ENCODE measurements at places on chromosomes 3 and 15.

- no peak for DNase-seq
Observed at GRCh38 chr3:162605651-162606204, 1109.1 kb downstream of the OTOL1 start.

DNA sequence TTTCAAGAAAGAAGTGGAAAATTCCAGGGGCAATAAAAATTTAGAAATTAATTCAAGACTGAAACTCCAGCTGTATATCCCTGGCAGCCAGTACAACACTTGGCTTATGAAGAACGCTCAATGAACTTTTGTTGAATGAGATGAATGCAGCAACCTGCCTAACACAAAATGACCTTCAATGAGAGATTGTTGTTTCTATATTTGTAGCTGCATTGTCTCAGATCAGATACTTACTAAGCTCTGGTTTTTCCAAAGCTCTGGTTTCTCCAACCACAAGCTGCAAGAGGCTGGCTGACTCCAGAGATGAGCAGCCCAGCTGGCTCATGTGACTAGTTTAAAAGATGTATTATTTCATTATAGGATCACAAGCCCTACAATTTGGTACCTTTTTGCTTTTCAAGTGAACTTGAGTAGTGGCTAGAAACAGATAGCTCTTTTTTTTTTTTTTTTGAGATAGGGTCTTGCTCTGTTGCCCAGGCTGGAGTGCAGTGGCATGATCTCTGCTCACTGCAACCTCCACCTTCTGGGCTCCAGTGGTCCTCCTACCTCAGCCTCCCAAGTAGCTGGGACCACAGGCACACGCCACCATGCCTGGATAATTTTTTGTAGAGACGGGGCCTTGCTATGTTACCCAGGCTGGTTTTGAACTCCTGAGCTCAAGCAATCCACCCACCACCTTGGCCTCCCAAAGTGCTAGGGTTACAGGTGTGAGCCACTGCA lies 57.4 kb downstream of the UMPS start:
- no peak for DNase-seq

DNA sequence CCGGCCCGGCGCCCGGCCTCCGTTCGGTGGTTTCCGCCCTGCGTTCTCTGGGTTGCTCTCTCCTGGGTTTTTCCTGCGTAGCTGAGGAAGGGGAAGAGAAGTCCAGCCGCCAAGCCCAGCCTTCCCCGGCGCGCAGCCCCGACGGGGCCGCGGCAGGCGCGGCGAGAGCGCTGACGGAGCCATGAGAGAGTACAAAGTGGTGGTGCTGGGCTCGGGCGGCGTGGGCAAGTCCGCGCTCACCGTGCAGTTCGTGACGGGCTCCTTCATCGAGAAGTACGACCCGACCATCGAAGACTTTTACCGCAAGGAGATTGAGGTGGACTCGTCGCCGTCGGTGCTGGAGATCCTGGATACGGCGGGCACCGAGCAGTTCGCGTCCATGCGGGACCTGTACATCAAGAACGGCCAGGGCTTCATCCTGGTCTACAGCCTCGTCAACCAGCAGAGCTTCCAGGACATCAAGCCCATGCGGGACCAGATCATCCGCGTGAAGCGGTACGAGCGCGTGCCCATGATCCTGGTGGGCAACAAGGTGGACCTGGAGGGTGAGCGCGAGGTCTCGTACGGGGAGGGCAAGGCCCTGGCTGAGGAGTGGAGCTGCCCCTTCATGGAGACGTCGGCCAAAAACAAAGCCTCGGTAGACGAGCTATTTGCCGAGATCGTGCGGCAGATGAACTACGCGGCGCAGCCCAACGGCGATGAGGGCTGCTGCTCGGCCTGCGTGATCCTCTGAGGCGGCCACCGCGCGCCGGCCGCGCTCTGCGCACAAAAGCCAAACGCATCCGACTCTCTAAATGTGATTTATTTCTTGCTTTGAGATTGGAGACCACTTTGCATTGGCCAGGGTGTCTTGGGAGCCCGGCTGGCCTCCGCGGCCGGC lies 727 bp downstream of the RAP2B start:
- peak; percentile 19 for DNase-seq

- no peak for DNase-seq
Observed at GRCh38 chr15:67731112-67731721, 94.1 kb upstream of the SKOR1 start.

GRCh38 chr3:156818890-156819289 lies 7.3 kb upstream of the LEKR1 start:
- DNase-seq: no peak

- DNase-seq: no peak
Observed at GRCh38 chr15:56205061-56205876, 38.4 kb downstream of the RFX7 start.

DNA sequence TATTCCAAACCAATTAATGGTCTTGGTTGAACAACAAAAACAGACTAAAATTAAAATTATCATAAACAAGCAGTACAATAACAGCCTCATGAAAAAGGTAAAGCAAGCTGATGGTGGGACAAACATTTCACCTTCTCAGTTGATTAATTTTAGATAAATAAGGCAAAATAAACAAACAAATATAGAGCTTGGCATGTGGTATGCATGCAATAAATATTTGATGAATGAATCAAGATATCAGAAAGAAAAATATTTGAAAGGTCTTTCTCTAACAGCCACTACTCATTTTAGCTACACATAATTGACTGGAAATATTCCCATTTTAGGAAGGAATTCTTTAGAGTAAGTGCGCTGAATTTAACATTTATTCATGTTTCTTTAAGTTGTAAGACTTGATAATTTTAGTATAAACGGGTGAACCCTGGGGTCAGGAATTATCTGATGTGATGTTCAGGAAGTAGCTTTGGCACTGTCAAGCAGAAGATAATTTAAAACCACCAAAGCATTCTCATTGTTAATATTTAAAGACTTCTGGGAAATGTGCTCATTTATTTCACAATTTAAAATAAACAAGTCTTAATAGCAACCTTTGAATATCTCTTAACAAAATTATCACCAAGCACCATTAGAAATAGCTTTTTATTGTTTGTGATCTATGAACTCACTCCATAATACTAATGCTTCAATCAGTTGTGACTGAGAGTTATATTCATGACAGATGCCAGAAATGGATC lies 372.3 kb upstream of the TGFBR2 start:
- DNase-seq: no peak

- DNase-seq: no peak
Observed at GRCh38 chr3:168085491-168086119, 10.1 kb downstream of the GOLIM4 start.

DNA sequence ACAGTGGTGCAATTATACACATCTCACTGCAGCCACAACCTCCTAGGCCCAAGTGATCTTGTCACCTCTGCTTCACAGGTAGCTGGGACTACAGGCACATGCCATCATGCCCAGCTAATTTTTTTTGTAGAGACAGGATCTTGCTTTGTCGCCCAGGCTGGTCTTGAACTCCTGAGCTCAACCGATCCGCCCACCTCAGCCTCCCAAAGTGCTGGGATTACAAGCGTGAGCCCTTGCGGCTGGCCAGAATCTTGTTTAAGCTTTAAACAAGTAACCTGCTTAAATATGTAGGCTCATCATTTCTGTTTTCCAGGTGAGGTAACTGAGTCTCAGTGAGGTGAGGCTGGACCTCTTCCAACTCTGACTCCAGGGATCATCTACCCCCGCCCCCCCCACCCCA lies 7.7 kb upstream of the PSTPIP1 start:
- no peak for DNase-seq

GRCh38 chr15:67611370-67612369 lies 69.2 kb downstream of the MAP2K5 start:
- no peak for DNase-seq

GRCh38 chr3:101204246-101204645 lies 116.1 kb downstream of the IMPG2 start:
- DNase-seq: no peak

- DNase-seq: no peak
Observed at GRCh38 chr3:49013113-49013737, 5.2 kb downstream of the DALRD3 start.

DNA sequence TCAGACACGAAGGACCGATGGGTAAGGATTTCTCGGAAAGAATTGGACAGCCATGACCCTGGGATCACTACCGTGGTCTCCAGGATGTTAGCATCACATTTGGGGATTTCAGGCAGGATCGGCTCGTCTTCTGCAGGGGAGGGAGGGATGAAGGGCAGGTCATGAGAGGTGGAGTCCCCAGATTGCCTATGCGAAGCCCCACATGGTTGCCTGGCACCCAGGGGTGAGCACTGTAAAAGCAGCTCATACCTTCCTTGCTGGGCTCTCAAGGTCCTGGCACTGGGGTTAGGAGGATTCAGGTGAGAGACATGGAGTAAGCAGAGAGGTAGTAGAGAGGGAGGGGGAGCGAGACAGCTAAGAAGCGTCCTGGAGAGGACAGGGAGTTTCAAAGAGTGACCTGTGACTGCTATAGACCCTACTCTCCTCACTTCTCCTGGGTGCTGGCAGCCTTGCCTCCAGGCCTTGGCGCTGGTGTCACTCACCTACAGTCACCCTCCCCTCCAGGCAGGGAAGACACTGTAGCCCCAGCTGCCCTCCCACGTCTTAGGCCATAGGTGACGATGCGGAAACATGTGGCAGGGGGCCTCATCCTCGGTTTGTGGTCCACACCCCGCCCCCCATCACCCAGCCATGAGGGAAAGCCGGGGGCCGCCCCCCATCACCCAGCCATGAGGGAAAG lies 15.0 kb upstream of the EHD4 start:
- no peak for DNase-seq

GRCh38 chr15:96323319-96324145 lies 7.0 kb upstream of the NR2F2 start:
- no peak for DNase-seq

GRCh38 chr15:50148362-50148963 lies 29.4 kb upstream of the ATP8B4 start:
- DNase-seq: no peak

DNA sequence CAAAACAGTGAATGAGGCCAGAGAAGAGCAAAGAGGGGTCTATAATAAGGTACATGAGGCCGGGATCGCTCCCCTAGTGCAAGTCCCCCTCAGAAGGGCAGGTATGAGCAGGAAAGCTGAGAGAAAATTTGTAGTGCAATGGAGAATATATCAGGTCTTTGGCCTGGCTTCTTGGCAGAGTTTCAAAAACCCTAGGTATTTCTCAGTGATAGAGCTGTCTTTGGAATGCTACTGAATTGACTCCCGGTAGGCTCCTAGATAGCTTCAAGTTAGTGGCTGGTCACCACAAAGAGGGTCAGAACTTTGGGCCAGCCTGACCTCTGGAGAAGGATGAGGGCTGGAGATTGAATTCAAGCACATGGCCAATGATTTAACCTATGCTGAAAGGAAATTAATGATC lies 30.6 kb upstream of the OXTR start:
- DNase-seq: no peak

DNA sequence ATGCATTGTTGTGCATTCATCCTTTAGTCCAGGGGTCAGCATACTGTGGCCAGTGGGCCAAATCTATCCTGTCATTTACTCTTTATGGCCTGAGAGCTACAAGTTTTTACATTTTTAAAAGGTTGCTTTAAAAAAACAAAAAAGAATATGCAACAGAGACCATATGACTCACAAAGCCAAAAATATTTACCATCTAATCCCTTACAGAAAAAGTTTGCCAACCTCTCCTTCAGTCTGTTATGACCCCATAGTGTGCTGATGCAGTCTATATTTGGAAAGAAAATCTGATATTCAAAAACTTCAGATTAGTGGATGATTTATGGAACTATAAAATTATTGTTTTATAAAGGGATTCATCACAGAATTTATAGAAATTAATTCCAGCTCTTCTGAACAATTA lies 237.5 kb upstream of the IL12A start:
- DNase-seq: no peak

GRCh38 chr3:10285272-10286132 lies 7.2 kb downstream of the GHRL start:
- DNase-seq: no peak

DNA sequence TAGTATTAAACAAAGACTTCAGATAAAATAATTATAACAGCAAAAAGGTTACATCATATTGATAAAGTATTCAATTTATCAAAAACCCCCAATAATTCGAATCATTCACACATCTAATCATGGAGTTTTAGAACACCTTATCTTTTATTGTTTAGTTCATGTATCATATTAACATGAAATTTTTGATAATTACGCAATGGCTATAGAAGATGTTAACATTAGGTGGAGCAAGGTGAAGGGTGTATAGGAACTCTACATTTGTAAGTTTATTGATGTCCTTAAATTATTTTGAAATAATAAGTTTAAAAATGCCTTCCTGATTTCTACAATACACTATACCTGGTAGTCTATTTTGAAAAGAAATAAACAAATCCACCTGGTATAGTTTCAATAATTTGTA lies 696.5 kb upstream of the BCHE start:
- DNase-seq: no peak

DNA sequence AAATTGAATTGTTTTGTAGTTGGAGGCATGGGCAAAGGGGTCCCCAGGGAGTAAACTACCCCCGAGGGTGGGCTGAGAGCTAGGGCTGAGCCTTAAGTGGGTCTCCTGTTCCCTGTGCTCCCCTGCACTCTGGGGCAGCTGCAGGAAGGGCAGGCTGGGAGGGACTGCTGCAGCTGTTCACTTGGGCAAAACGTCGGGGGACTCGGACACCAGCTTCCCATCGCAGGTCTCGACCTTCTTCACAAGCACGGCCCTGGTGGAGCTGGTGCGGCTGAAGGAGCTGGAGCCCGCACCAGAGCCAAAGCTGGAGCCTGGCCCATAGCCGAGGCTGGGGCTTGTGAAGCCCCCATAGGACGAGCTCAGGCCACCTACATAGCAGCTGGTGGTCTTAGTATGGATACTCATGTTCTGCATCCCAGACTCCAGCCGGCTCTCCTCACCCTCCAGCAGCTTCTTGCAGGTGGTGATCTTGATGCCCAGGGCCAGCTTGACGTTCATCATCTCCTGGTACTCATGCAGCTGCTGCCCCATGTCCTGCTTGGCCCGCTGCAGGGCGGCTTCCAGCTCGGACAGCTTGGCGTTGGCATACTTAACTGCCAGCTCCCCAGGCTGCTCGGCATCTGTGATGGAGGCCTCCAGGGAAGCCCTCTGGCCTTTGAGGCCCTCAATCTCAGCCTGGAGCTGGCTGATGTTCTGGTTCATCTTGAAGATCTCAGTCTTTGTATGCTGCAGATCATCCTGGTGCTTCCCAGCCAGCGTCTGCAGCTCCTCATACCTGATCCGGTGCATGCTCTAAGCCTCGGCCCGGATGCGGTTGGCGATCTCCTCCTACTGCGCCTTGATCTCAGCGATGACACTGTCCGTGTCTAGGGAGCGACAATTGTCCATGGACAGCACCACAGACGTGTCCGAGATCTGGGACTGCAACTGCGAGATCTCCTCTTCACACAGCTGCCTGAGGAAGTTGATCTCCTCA lies 423.5 kb upstream of the ARPP21 start:
- DNase-seq: no peak

GRCh38 chr15:90001062-90001682 lies at the start of gene ZNF710:
TSS of gene ZNF710 (plus strand) at chr15:90001324. CDS start at chr15:90067138, 65,814 bp downstream.
- DNase-seq: no peak
